ENCODE measurements at places on chromosomes 1 and 21.

DNA sequence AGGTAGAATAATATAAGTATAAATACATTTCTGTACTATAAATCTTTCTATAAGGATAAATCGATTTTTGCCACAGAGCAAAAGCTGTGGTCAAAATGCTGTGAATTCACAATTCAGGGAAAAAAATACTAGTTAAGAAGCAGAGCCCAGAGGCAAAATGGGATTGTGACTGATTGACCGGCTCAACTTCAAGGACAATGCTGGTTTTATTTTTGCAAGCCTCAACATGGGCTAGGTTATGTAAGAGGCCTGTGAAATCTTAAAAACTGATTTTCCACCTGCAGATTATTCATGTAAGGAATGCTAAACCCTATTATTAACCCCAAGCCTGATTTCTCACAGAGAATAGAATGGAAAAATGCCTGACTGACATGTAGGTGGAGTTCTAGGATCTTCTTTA, 155.1 kb downstream of the HHAT start:
- DNase-seq: no peak

DNA sequence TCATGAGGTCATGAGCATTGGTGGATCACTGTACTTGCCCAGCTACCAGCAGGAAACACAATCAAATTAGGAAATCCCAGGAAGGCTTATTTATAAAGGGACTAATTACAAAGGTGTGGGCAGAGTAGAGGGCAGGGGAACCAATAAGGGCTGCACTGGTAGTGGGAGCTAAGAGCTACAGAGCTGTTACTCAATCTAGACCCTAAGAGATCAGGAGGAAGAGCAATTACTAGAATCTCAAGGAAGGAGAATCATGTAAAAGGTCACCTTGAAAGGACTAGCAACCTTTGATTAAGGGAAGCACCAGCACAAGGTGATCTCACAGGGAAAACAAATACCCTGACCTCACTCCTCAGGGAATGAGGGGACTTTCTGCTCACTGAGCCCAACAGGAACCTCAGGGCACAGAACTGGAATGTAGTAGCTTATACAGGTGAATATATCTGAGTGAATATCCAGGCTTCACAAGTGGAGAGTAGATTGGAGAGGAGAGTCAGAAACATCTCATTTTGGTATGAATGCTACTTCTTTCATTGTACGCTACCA, 66.8 kb downstream of the SAMSN1 start:
- no peak for DNase-seq

DNA sequence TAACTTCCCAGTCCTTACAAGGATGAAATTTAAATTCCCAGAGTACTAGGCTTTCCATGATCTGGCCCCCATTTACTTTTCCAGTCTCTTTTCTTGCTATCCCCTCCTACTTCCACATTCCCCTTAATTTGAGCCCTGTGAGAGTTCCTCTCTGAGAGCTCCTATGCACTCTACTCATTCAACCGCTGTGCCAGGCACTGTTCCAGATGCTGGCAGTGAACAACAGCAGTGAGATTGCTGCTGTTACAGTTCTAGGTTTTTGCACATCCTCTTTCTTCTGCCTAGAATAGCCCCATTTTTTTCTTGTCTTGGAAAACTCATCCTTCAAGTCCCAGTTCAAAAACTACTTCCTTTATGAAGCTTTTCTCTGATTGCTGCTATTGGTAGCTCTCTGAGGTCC, 18.8 kb downstream of the ATF6 start:
- DNase-seq: no peak

GRCh38 chr1:59482986-59483385, 186.1 kb downstream of the FGGY start:
- no peak for DNase-seq

GRCh38 chr1:2469103-2469940, 6.8 kb upstream of the PLCH2 start:
- DNase-seq: no peak

GRCh38 chr1:110787328-110788071, 85.4 kb upstream of the CD53 start:
- DNase-seq: no peak

DNA sequence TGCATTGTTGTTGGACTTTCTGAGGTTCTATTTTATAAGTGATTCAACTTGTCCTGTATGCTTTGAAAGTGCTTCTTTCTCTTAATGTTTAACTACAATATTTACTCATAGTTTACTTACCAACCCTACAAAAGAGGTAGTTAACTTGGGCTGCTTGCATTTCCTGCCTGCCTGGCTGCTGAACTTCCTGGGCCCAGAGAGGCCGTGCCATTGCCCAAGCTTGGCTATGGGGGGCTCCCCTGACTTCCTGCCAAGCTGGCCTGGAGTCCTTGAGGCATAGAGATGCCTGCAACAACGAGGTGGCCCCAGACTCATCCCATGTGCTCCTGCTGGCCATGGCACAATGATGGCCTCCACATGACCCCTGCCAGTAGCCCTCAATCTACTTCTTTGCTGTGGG, 361.6 kb upstream of the PLD5 start:
- no peak for DNase-seq

DNA sequence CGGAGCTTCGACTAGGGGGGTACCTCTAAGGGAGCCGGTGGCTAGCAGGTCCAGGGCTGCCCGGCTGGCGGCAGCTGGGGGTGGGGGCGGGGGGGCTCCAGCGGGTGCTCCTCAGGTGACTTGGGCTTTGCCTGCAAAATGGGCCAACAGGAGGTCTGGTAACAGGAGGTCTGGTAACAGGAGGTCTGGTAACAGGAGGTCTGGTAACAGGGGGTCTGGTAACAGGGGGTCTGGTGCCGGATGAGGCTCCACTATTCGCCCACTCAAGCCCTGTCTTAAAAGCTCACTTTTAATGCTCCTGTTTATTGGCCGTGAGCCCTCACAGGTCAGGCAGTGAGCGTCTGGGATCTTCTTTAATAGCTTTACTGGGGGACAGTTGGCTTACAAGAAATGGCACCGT, 40.4 kb upstream of the ACTRT2 start:
- DNase-seq: no peak

DNA sequence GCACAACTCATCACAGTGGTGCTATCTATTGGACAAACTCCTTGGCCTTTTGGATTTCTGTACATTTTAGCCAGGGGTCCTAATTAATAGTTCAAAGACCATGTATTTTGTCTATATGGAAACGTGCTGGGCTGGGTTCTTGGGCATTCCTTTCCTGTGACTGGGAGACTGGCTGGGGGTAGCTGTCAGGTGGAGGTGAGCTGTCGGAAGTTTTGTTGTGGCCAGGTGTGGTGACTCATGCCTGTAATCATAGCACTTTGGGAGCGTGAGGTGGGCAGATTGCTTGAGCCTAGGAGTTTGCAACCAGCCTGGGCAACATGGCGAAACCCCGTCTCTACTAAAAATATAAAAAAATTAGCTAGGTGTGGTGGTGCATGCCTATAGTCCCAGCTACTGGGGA, 392.4 kb downstream of the RPS6KC1 start:
- DNase-seq: no peak

- no peak for DNase-seq
Measured at GRCh38 chr1:201791779-201792173, 37.2 kb upstream of the IPO9 start.

- DNase-seq: no peak
Measured at GRCh38 chr1:83109692-83110091, 889.2 kb downstream of the TTLL7 start.

GRCh38 chr1:94270801-94271203, 33.4 kb upstream of the ARHGAP29 start:
- DNase-seq: no peak

DNA sequence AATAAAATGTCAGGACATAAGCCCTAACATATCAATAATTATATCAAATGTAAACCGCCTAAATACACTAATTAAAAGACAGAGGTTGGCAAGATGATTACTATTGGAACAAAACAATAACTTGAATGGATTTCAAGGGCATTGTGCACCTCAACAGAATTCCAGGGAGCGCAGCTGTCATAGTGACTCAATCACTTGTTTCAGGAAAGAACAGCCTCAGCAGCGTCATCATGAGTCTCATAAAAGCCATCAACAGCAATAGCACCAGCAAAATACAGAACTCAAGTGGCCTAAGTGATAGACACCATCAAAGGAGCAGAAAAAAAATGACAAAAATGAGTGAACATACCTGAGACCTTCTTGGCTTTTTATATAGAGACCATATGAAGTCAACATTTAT, 632.7 kb upstream of the NR5A2 start:
- DNase-seq: no peak

DNA sequence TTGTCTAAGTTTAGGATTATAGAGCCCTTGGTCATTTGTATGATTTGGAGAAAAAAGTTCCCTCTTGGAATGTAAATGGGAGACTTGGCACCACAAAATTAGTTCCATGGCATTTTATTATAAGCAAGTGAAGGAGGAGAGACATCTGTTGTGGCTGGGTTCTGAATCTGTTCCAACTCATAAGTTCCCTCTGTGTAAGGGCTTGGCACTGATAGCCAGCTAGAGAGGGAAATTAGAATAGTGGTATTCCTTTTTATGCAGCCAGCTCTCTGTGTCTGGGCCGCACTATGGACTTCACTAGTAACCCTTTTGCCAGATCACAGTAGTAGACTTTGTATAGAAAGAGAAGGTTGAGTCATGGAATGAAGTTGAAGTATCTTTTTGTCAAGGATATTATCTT, 31.1 kb downstream of the GNAI3 start:
- DNase-seq: no peak

DNA sequence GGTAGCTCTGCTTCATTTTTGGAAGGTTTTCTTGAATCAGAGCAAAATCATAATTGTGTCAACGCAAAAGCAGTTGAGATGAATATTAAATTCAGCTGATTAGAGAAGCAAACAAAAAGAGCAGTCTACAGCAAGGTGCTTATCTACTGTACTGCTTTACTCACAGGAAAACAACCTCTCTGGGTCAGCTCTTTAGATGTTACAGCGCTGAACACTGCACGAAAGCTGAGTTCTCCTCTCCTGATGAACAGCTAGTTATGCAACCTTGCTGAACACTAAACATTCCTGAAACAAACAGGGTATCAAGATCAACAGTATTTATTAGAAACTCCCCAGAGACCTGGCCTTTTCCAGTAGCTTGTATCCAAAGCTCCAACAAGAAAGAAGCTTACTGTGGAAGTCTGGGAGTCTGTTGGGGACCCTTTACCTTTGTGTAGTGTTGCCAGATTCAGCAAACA, 41.3 kb downstream of the TBCE start:
- DNase-seq: no peak
